ENCODE measurements at places on chromosomes 12 and 14.

DNA sequence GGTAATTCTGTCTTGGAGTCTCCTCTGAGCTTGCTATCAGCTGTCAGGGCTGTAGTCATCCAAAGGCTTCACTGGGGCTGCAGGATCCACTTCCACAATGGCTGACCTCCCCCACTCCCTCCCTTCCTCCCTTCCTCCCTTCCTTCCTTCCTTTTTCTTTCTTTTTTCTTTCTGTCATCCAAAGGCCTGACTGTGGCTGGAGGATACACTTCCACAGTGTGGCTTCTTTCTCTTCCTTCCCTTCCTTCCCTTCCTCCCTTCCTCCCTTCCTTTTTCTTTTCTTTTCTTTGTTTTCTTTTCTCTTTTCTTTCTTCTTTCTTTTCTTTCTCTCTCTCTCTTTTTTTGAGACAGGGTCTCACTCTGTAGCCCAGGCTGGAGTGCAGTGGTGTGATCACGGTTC, 30.6 kb downstream of the ARF6 start:
- DNase-seq = no peak

DNA sequence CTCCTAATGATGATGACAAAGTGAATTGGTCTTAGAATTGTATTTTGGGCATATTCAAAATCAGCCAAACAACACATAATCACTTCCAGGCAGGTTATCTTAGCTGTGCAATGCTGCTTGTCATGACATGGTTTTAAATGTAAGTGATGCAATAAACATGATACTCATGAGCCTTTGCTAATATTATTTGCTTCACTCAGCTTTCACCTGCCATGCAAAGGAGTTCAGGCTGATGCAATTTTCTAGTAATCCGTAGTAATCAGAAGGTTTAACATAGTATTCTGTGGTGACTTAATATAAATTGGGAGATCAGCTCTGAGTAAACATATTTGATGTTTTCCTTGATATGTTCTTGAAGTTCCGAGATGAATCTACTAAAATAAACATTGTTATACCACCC, 29.1 kb downstream of the TMEM260 start:
- no peak for DNase-seq

- no peak for DNase-seq
These were observed 11.2 kb upstream of the DAAM1 start for GRCh38 chr14:59177262-59177661.

DNA sequence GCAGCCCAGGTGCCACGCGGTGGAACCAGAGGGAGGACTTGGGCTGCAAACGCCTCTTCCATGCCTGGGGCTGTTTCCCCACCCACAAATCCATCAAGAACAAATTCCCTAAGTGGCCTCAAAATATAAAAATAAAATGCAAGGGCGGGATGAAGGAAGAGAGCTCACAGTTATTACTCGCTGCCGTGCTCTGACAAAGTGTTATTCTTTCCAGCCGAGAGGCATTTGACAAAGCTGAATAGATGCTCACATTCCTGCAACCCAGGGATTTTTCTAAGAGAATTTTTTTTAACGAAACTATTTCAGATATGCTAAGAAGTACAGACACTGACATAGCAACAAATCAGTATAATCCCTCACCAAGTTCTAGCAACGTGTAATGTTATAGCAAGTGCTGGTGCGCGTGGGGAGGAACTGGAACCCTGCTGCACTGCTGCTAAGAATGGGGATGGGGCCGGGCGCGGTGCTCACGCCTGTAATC, 70.7 kb downstream of the SCARB1 start:
- no peak for DNase-seq

GRCh38 chr14:94145902-94146527, 16.6 kb upstream of the IFI27L2 start:
- DNase-seq = no peak

DNA sequence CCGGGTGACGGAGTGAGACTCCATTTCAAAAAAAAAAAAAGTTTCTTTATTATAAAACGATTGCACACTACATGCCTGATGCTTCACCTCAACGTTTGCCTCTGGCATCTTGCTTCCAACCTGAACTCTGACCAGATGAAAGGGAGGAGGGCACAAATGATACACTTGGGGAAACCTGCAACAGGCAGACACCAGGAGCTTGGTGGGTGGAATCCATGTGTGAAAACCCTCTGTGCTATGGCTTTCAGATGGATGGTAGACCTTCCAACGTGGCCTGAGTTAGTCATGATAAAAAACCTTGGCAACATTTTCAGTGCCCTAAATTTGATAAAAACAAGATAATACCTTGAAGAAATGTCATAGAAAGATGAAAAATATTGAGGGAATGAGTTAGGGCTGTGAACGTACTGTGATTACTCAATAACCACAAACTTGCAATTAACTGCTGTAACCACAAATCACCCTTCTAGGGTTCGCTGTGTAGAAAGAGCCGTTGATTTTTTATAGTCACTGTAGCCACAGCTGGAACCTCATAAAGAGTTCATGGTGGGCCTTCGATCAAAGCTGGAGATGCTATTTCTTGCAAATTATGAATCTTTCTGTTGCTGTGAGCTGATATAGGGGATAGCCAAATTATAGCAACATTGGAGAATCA, 26.1 kb upstream of the GZMB start:
- peak; percentile 86 for DNase-seq

GRCh38 chr14:70898111-70898745, 9.0 kb upstream of the PCNX1 start:
- DNase-seq = no peak

DNA sequence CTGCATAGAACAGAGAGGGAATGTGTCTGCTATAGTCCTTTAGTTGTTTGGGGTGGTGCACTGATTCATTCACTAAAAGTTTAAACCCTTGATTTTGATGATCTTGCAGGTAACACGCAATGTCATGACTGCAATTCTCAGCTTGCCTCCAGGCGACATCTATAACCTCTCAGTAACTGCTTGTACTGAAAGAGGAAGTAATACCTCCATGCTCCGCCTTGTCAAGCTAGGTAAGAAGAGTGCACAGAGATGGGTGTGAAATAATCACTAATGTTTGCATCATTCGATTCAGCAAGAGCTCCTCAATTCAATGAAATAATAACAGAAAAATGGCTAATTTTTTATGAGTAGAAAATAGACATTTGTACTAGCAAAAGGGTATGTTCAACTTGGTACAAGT, 203.7 kb downstream of the PTPRO start:
- peak; percentile 11 for DNase-seq

DNA sequence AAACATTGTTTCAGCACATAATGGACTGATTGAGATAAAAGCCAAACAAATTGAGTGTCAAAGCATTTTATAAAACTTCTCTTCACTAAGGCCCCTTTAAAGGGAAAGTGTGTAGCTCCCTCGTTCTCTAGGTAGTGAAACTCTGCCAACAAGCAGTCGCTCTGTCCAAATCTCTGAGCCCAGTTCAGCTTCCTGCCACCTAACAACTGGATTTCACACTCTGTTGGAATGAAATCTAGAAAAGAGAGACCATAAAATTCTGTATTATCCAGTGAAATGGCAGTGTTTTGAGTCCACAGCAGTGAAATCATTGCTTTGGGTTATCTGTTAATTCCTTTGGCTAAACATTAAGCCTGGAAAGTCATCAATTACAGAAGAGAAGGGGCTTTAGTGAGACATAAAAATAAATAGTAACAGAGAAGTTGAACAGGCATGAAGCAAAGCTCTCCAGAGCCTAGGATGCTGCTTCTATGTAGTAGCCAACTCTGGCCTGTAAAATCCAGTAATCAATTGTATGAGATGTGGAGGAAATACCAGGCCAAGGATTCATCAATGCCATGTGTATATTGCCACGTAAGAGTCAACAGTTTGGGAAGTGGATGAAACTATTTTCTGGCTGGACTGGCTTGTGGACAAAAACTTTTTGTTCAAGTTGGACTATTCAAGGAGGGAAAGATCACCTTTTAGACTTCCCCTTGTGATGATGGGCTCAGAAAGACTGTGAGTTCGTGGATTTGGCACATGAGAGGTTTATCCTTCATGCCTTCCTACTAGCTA, 122.5 kb downstream of the WIF1 start:
- DNase-seq = no peak

- DNase-seq = no peak
These were observed 28.9 kb upstream of the EML1 start for GRCh38 chr14:99764222-99764706.

DNA sequence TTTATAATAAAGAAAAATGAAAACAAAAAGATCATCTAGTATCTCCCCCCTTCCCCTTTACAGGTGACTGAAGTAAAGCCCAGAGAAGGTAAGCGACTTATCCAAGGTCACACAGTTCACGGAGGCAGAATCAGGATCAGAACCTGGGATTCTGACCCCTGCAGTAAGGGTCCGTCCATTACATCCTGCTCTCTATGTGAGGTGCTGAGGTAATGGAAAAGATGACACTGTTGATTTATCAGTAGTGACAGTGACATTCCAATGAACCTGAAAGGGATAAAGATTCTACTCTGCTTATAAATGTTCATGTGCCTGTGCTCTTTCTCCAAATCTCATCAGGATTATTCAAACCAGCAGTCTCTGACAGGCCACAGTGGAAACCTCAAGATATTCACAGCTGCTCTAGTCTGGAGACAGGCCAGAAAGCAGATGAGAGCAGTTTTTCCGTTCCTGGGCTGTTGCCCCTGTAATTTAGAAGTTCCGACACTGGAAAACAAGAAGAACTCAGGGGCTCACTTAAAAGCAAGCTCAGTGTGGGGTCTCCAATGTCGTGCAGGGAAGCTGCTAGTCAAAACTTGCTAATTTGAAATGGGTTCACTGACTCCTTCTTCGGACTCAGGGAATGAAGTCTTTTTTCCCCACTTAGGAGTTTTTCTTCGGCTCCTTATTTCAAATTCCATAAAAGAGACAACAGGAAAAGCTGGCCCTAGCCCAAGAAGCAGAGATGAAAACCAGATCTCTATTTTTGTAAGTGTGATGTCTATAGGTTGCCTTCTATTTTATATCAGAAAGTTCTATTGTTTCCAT, 131.8 kb upstream of the EEA1 start:
- DNase-seq = no peak

DNA sequence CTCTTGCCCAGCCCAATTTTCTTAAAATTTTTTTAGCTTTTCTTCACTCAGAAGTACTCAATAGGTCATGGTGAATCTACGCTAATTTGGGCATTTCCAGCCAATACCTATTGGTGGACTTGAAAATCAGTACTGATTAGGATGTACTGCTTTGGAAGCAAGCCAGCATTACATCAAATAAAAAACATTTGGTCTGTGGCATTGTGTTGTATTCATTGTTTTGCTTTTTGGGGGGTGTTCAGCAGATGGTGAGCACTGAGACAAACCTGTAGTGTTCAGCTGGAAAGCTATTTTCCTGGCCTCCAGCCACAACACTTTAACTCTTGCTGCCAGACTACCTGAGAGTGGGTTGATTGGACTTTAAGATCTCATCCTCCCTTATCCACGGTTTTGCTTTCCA, 4.0 kb downstream of the MAPKAPK5 start:
- DNase-seq = no peak

GRCh38 chr14:77212097-77212870, 30.7 kb downstream of the TMEM63C start:
- DNase-seq = no peak

- DNase-seq = no peak
These were observed 33.9 kb upstream of the LIMA1 start for GRCh38 chr12:50317203-50317602.

- no peak for DNase-seq
These were observed 29.7 kb downstream of the XRCC3 start for GRCh38 chr14:103685276-103686211.

- no peak for DNase-seq
These were observed 394.0 kb upstream of the SYT1 start for GRCh38 chr12:78470354-78471195.

DNA sequence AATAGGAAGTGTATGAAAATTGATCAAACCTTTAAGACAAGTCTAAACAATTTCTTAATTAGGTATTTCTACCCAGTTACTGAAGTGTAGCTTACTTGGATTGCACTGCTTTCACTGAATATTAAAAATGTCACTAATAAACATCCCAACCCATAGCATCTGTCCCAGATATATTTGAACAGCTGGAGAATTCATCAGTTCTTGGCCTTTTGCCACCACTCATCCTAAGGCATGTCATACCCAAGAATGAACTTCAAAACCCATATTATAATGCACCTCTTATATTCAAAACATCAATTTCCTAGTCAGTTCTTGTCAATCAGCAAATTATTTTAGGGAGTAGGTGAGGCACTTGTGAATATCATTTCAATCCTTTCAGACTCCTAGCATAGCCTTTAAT, 392.3 kb downstream of the PAWR start:
- no peak for DNase-seq

DNA sequence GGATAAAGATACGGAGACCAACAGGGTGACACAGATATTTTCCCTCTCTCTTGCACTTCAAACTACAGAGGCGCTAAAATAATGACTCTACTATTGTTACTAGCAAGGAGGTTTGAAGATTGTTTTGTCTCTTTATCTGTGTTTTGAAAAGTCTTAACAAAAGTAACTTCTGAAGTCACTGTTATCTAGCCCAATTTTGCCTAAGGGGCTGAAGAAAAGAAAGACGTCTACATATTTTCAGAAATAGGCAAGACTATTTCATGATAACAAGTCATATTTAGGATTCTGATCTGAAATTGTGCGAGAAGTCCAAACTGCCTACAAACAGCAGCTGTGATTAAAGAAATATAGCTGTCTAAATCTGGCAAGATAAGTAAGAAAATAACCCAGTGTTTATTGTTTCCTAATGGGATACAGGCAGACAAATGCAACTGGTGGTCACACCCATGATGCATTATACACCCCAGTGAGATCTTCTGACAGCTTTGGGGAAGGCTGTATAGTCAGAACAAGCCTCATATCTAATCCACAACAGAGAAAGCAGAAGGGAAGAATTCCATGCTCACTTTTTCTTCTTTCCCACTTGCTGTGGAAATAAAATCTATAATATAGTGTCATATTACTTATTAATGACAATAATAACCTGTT, 226.9 kb upstream of the ARID2 start:
- no peak for DNase-seq
